Endothelial cell of umbilical vein (primary cell): ENCODE measurements at places on chromosomes 13 and 19. TPM values are rescaled to one million over a fixed set of nuclear protein-coding genes. Genes with fewer than 3 reads are reported as not detected.

The MCF2L gene
- 0.58 TPM in 1 of 2 replicates, not detected in the other for total RNA-seq

The EFNA2 gene
- 1.1 and 2.5 TPM in 2 replicates for total RNA-seq

- no peaks in the 10 kb centered on the region for H3K4me1 ChIP-seq
- no peak overlapping the region for H3K27ac ChIP-seq
- peaks cover 3% of the 10 kb centered on the region for H3K27me3 ChIP-seq
- DNase-seq = no peak
- no peaks in the 10 kb centered on the region for H3K36me3 ChIP-seq
These were observed 49.4 kb upstream of the INTS6 start for GRCh38 chr13:51502153-51502651.

DNA sequence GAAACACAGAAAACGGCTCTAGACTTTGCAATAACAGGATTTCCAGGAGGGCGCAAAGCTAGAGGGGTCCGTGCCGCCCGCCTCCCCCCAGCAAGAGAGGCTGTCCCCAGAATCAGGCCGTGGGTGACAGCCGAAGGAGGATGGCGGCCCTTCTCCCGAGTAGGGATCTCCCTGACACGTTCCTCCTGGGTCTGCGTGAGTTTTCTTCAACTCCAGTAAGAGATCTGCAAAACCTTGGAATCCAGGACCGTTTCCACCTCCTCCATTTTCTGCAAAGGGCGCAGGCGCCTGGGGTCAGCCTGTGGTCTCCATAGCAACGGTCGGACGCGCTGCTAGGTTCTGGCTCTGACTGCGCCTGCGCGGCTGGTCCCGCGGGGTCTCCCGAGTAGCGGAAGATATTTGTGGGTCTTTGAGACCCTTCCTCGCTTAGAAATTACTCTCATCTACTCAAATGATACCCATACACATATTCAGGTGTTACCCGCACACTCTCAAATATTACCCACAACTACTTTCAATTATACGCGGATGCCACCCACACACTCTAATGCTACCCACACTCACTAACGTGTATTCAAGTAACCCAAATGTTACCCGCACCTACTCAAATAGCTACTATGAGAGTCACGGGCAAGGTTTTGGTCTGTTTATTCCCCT, 2.1 kb downstream of the PNMA8C start:
- H3K4me3 ChIP-seq = peak overlapping the region; percentile 23
- no peak overlapping the region for H3K27ac ChIP-seq
- DNase-seq = peak; percentile 36
- H3K36me3 ChIP-seq = no peaks in the 10 kb centered on the region

The GJB6 gene
- not detected in 2 replicates for total RNA-seq

The SERPINE3 gene
- total RNA-seq = not detected in 2 replicates

The LILRB1 gene
- not detected in 2 replicates for total RNA-seq

DNA sequence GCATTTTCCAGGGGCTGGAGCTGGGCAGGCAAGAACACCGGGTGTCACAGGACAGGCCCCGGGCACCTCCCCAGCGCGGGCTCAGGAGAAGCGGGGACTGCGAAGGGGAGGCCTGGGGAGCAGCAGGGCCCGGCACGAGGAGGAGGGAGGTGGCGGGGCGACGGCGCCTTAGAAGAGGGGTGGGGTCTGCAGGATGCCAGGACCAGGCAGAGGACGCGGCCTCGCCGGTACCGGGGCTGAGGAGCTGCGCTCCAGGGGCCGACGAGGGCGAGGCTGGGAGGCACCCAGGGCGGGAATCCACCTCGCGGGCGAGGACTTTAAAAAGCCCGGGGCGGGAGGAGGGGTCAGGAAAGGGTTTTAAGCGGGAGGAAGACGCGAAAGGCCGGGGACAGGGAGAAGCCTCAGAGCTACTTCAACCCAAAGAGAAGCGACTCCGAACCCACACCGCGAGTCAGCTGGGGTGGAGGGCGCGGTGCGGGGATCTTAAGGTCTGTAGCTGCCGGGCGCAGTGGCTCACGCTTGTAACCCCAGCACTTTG, 665 bp downstream of the ZNF347 start:
- no peak overlapping the region for H3K27ac ChIP-seq
- peak; percentile 18 for DNase-seq
- H3K36me3 ChIP-seq = no peaks in the 10 kb centered on the region
- H3K27me3 ChIP-seq = no peaks in the 10 kb centered on the region
- H3K4me3 ChIP-seq = peak overlapping the region; percentile 66
- peaks cover 8% of the 10 kb centered on the region for H3K4me1 ChIP-seq
